Prostate gland (tissue), 2 donors: ENCODE measurements at places on chromosomes 11 and 22.

GRCh38 chr22:43000441-43001175 is 14.3 kb downstream of the PACSIN2 start:
- no peak for DNase-seq

GRCh38 chr22:43750751-43751150 is 61.4 kb downstream of the EFCAB6 start:
- DNase-seq = no peak

DNA sequence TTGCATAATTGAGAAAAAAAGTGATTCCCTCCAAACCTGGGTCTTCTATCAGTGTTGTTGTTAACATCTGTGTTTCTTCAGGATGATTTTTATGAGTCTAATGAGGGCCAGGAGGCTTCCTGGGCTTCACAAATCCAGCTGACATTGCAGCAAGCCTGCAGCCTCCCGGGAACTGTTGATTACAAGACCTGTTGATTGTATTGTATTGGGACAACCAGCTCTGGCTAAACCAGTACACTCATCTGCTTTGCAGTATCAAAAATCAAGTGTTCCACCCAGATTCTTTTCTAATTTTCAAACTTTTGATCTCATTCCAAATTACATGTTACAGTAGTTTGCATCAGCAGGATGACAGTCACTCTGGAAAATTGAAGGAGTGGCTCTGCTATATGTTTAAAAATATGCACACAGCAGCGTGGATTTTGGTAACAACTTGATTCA is 16.1 kb upstream of the PRSS23 start:
- DNase-seq = no peak

- DNase-seq = no peak
Measured at GRCh38 chr11:85394283-85394682, 232.9 kb downstream of the DLG2 start.

DNA sequence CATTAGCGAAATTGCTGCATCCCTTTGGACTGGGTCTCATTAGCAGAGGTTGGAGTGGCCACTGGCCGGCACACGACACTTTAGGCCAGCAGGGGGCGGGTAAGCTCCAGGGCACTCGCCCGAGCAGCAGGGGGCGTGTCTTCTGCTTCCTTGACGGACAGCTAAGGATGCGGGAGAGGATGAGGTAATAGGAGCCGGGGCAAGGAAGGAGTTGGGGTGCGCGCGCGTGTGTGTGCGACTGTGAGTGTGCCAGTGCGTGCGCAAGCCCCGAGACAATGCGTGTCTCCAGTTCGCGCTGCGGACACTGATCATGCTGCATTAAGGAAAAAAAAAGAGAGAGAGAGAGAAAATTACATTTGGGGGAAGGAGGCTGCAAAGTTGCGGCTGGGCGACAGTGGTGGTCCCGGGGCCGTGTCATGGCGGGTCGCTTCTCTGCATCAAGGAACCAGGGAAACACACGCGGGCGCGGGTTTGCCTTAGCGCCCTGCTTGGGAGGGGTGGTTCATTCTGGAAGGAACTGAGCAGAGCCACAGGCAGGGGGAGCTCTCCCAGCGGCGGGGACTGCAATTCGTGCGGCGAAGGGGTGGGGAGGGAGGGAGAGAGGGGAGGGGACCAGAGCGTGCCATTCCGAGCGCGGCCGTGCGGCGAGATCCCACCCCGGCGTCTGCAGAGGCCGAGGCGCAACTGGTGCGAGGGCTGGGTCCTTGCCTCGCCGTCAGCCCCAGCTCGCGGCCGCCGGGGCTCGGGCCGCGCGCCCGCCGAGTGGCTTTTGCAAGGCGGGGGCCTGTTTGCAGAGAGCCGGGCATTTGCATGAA is at the start of gene DTX4:
Gene DTX4 (plus strand): TSS at position 625 of the 815 bp plus-strand sequence. CDS start 464 bp downstream, outside the sequence.
- peak; percentile 91 for DNase-seq

DNA sequence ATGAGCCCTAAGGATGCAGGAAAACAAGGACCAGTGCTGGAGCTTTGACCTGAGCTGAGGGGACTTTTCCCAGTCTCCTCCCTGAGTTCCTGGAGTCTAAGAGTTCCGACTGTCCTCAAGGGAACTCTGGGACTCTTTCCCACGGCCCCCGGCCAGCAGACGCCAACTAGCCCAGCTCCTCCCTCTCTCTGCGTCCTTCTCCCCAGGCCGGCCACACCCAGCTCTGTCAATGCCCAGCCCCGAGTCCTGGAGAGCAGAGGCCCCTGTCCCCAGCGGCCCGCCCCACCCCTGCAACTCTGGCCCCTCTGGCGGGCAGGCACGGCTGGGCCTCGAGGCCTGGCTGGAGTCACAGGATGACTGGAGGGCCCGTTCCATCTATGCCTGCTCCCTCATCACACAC is 29.8 kb downstream of the NECTIN1 start:
- peak; percentile 76 for DNase-seq

DNA sequence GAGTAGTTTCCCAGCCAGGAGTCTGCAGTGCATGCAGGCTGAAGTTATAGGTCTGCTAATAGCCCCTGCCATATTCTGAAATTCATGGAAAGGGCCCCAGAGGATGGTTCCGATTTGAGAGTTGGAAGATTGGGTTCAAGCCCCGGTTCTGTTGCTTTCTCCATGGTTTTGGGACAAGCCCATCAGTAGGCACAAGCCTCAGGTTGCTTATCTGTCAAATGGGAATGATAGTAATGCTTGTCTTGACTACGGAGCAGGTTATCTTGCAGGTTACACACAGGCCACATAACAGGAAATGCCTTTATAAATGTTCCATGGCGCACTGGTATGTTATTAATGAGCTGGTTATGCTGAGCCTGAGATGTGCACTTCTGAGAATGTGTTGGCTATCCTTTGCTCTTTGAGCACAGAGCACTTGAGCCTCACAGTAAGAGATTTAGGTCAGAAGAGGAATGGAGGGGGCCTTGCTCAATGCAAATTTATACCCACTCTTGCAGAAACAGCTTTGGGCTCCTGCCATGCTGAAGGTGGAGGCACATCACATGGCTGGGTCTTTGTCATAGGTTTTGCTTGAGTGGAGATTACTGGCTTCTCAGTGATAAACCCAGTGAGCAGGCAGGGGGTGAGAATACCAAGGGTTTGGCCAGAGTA is 47.1 kb downstream of the ZNRF3 start:
- DNase-seq = no peak

- no peak for DNase-seq
Measured at GRCh38 chr22:26783885-26784284, 126.5 kb downstream of the MIAT start.

- no peak for DNase-seq
Measured at GRCh38 chr11:96194581-96195374, 148.2 kb downstream of the MAML2 start.

DNA sequence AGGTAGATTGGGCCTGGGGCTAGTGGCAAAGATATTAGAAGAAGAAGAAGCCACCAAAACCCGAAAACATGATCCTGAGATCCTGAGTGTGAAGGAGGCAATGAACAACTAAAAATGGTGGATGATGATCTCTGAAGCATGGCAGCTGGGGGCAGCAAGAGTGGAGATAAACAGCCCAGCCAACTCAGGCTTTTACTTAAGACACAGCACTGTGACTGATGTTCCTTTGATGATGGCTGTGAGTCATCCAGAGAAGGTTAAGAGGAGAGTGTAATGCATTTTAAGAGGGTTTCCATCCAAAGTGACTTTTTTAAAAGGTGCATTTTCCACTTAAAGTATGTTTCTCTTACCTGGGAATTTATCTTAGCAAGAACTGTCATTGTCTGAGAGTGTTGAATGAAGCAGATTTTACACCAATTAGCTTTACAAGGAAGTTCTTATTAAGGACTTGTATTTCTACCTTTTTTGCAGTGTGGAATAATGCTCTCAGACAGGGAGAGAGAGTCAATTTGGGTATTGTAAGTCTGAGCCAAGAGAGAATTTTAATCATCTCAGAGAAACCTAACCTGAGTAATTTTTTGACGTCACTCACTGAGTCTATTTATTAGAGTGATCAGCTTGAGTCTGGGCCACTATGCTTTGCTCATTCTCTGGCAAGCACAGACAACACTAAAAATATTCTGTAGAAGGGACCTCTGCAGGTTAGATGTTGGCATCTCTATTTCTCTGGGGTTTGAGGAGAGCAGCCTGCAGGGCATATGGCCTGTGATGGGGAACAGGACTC is 14.1 kb upstream of the CALCB start:
- DNase-seq = no peak

DNA sequence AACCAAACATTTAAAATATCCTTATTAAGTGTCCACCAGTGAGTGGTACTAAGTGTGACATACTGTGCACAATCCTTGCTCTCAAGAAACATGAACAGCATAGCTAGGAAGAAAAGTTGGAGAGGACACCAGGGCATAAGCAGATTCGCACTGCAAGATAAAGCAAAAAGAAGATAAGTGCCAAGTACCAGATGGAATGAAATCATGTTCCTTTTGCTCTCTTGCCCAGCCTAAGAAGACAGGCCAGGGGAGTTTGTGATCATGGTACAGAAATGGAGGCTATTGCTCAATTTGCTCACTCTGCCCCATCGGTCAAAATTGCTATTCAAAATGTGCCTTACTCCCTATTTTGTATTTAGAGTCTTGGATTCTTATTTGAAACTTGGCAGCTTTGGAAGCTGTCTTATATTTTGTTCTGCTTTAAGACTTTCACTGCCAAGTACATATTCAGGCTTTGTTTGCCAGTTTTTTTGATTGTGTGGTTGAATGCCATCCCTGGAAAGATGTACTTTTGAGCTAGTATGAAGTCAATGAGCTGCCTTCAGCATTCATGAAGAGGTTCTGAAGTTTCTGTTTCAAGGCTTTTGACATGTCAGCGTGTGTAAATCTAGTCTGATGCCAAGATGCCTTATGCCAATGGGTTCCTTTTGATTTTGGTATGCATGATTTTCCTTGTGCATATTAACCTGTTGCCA is 90.3 kb downstream of the PAX6 start:
- no peak for DNase-seq

DNA sequence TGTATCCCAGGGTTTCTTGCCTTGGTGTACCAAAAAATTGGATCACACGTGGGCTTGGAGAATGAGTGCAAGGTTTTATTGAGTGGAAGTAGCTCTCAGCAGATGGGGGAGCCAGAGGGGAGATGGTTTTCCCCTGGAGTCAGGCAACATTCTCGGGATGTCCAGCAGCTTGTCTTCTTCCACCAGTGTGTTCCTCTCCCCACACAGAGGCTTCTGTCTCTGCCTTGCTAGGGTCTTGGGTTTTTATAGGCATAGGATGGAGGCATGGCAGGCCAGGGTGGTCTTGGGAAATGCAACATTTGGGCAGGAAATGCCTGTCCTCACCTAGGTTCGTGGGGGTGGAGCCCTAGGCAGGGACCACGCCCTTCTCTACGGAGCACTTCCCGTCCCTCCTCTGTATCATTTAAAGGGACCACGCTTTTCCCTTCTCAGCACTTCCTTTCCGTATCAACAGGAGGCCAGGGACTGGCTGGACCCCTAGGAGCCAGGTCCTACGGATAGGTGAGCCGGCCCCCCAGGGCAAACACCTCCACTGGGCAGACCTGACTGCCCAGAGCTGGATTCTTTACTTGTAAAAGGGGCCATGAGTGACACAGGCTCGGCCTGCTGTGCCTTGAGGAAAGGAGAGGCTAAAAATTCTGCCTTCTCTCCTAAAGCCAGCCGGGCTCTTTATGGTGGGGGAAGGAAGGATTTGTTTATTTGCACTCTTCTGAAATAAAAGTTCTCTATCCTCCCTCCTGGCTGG is 55.3 kb upstream of the CCDC188 start:
- peak; percentile 46 for DNase-seq

GRCh38 chr11:84430661-84431060 is 1144.5 kb upstream of the CCDC90B start:
- no peak for DNase-seq

DNA sequence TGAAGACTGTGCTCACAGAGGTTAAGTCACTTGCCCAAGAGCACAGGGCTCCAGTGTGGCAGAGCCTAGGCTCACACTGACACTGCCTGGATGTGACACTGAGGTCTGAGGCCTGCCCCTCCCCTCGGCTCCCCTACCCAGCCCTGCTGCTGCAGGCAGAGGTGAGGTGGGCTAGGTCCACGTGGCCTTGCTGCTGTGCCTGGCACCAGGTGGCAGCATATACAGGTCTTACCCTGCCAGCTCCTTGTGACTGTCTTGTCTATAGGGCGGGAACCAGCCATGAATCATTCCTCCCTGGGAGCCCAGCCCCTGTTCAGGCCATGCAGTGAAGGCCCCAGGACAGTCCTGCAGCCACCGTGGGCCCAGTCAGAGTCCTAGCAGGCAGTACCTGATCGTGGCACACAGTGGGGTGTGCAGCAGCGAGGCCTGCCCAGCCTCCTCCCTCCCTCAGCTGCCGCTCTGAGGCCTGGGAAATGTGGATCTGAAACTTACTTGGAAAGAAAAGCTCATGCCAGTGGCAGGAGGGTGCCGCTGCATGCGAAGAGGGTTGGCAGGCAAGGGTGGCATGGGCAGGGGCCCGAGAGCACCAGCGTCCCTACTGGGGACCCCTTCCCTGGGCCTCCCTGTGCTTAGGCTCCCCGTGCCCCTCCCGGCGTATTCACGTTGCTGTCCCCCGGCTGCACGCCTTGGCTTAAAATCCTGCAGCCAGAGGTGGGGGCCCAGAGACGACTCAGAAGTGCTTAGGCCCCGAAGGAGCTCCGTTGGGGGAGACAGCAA is 1.2 kb upstream of the CERK start:
- DNase-seq = peak; percentile 61

- DNase-seq = no peak
Measured at GRCh38 chr11:129425214-129425613, 49.6 kb downstream of the BARX2 start.

- DNase-seq = no peak
Measured at GRCh38 chr11:37817727-37818270, 1219.8 kb upstream of the RAG2 start.
